ENCODE measurements at places on chromosomes 3 and 15.

DNA sequence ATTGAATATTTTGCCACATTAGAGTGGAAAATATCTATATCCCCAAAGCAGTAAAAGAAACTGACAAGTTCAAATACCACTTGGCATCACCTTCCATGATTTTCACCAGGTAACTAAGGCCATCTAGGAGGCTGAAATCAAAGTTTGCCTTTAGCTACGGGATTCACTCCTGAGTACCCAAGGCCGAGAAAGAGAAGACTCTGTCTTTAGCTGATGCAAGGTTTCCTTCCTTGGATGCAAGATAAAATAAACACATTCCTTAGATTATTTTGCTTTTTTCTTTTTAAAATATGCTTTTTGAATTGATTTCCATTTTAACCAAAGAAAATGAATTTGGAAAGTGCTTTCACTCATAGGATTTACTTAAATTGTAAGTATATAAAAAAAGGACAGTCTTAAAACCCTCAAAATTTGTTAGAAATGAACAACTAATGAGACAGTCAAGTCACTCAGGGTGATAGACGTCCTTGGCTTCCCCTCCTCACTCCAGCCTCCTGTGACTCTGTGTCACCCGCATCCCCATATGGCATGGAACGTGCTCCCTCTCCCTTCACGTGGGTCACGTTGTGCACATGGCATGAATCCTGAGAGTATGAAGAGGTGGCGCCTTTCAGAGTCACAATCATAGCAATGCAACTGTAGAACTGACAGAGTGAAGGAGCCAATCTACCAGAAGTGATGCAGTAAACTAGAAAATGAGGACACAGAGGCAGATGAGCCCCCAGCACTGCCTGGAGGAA lies 148.4 kb downstream of the RTP4 start:
- no peak for DNase-seq

DNA sequence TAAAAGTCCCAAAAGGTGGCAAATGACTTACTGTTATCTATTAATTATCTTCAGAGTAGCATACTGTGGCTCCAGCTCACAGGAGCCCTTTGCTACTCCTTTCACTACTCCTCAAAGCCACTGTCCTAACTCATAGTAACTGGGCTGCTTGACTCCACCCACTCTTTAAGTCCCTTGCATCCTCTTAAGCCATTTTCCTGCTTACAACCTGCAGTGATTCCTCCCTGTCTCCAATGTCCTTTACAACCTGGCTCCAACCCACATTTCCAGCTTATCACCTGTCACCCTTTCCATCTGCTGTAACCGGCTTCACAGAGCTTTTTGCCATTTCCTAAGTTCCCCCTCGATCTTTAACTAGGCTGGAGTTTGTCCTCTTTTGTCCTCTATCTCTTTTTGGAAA lies 388.1 kb downstream of the FGF12 start:
- DNase-seq, result no peak

DNA sequence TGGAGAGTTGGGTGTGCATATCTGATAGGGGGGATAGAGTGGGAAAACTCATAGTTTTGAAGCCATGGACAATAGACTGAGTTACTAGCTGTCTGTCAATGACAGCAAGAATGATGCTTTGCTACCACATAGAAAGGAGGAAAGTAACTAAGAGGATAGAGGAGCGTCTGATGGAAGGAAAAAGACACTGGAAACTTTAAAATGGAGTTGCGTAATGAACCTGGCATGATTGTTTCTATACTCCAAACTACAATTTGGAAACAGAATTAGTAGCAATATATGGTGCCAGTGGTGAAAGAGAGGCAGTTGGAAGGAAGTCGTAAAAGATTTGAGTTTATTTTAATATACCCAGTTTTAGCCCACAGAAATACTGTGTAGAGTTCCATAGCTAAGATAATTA lies 163.6 kb downstream of the TUSC7 start:
- no peak for DNase-seq

GRCh38 chr3:115141033-115141757 lies 5.9 kb downstream of the ZBTB20 start:
- DNase-seq, result no peak

DNA sequence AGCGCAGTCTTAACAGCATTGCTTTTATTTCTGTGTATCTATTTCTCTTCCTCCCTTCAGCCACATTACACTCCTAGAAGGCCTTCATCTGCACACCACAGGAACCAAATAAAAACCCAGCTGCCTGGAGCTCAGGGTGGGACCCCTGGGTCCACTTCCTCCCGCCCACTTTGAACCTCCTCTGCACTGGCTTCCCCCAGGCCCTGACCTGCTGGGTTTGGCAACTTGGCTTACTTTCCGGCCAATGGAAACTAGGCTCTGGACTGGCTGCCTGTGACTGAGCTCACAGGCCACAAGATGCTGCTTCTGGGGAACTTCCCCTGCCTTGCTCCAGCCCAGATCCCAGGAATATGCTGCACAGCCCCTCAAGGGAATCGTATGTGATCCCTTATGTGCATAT lies 89.8 kb downstream of the SEMA5B start:
- no peak for DNase-seq

- DNase-seq, result no peak
These were observed 80.6 kb downstream of the CLASP2 start for GRCh38 chr3:33637482-33637881.

GRCh38 chr15:85771781-85772445 lies 22.8 kb downstream of the KLHL25 start:
- DNase-seq, result no peak

DNA sequence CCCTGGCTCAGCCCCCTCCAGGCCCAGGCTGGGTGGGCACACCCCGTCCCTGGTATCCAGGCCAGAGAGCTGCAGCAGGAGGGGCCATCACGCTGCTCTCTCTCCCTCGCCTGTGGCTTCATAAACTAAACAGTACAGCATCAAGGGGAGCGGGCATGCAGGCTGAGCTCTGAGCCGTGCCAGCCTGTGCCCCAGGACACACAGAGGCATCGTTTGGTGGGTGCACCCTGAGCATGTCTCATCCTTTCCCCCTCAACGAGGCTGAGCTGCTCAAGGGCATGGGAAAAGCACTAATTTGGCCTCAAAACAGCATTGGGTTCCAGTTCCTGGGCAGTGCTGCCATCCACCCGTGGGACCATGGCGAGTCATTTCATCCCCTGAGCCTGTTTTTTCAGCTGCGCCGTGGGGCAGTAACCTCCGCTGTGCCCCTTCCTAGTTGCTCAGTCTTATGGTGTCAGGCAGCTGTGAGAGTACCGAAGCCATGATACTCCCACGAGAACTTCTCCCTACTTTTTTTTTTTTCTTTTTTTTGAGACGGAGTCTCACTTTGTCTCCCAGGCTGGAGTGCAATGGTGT lies 79.6 kb downstream of the CPN2 start:
- DNase-seq, result no peak

GRCh38 chr3:98012979-98013378 lies 22.1 kb downstream of the GABRR3 start:
- no peak for DNase-seq

- no peak for DNase-seq
These were observed 7.7 kb upstream of the SIAH2 start for GRCh38 chr3:150770681-150771080.

GRCh38 chr15:52013151-52013791 lies 5.7 kb upstream of the MAPK6 start:
- no peak for DNase-seq

All from stimulated activated CD8-positive, alpha-beta memory T cell treated with anti-CD3 and anti-CD28 coated beads, Interleukin-15, amount 100 ng/mL, for 1 hour (primary cell).